ENCODE measurements at places on chromosomes 1 and 21. TPM values are rescaled to one million over a fixed set of nuclear protein-coding genes. Genes with fewer than 3 reads are reported as not detected.

CD5L gene
- not detected for total RNA-seq

PLEKHA6 gene
- total RNA-seq = 8.9 TPM

TSPAN2 gene
- 4.6 TPM for total RNA-seq

USH2A gene
- 2.0 TPM for total RNA-seq

BOLA1 gene
- total RNA-seq = 29.7 TPM

CDC42SE1 gene
- total RNA-seq = 95.3 TPM

NCMAP gene
- total RNA-seq = 9.4 TPM

NPL gene
- total RNA-seq = 4.2 TPM

EPS15 gene
- 101 TPM for total RNA-seq

OR2L5 gene
- total RNA-seq = not detected

CSRP1 gene
- total RNA-seq = 402 TPM

CRYAA gene
- not detected for total RNA-seq

DNA sequence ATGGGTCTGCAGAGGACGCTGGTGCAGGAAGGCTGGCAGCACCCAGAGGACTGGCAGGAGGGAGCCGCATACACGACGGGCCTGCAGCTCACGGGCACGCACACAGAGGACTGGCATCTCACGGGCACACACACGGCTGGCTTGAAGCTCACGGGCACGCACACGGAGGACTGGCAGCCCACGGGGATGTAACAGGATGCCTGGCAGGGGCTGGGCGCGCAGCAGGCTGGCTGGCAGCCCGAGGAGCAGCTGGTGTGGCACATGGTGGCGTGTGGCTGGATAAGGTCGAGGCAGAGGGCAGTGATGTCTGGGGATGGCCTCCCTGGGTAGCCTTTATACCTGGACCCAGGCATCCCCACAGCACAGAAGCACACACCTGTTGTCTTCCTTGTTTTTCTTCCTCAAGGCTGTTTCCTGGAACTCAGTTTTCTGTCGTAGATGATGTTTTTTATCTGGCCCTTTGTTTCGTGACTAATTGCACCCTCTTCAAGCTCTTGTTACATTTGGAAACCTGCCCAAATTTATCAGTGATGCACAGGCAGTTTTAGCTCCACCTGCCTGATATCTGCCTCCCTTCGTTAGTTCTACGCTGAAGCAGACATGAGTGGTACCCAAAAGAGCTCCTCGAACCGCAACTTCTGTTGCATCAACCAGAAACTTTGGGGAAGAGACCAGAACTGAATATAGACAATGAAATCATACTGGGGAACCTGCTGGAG, at the start of gene KRTAP12-1:
Gene KRTAP12-1 (minus strand): TSS at position 303 of the 719 bp plus-strand sequence. CDS start 40 bp downstream, at position 263.
- no peak for DNase-seq

GRCh38 chr1:243568793-243569192, 281.2 kb downstream of the AKT3 start:
- no peak for DNase-seq

DNA sequence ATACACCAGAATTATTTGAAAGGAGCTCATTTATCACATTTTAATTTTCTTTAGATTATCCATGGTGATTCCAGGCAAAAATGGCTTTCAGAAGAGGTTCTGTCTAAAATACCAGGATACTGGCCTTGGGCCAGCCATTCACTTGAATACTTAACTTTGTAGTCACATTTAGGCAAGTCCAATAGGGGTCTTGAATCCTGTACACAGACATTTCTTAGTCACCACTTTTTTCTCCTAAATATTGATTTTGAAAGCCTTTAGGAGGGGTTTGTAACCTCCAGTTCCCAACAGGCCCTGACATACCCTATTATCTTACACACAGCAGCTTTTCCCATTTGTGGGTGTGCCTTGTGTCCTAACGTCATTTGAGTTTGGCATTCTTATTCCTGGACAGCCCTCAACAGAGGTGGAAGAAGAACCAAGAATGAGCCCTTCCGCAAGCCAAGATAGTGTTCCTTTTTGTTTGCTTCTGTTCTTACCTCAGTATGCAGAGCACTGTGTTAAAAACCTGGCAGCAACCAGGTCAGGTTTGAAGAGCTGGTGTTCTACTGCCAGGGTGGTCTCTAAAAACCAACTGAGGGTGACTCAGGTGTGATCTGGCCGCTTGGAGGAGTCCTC, 19.5 kb downstream of the MAP3K7CL start:
- no peak for DNase-seq

DNA sequence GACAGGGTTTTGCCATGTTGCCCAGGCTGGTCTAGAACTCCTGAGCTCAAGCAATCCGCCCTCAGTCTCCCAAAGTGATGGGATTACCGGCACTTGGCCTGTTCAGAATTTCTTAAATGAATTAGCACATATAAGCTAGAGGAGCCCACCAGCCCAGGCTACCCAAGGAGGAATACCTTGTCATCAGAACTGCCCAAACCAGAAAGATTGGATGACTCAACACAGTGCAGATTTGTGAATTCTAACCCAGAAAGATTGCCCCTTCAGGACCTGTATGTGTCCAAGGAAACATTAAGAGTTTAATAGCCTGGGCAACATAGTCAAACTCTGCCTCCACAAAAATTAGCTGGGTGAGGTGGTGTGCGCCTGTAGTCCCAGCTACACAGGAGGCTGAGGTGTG, 14.0 kb upstream of the LIN9 start:
- DNase-seq = no peak

- DNase-seq = no peak
These were observed 16.4 kb upstream of the LRRC52 start for GRCh38 chr1:165527251-165528007.

DNA sequence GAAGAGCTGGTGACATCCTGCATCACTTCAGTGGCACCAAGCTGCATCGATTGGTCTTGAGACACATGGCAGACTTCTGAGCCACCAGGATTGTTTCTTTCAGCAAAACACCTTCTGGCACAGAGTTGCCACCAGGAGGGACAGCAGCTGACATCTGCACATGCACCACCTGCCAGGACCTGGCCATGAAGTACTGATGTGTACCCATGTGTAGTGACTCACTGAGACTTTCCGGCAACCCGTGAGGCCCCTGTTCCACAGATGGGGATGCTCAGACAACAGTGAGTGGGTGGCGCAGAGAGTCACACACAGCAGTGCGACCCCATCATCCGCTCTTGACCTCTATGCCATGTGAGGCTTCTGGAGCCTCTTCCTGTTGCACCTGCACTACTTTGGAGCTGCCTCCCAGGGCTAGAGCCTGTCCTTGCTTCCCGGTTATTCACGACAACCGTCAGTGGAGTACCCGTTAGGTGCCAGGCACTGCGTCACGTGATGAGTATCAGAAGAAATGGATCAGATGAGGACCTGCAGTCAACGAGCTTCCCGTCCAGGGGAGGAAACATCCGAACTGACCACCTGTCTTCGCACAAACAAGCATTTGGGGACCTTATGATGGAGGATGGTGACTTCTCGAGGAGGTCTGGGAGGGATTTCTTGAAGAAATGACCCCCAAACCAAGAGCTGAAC, 80.5 kb upstream of the VAMP3 start:
- DNase-seq = no peak

DNA sequence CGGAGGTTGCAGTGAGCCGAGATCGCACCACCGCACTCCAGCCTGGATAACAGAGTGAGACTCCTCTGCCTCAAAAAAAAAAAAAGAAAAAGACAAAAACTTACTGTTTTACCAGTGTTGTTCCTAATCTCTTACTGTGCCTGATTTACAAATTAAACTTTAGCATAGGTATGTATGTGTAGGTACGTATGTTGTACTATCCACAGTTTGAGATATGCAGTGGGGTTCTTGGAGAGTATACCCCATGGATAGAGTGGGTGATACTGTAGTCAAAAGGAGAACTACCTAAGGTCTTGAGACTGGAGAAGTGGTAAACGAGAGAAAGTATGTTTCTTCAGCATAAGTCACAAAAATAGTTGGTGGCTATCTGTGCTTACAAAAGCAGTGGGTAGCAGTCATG, 38.6 kb downstream of the RNF11 start:
- no peak for DNase-seq

DNA sequence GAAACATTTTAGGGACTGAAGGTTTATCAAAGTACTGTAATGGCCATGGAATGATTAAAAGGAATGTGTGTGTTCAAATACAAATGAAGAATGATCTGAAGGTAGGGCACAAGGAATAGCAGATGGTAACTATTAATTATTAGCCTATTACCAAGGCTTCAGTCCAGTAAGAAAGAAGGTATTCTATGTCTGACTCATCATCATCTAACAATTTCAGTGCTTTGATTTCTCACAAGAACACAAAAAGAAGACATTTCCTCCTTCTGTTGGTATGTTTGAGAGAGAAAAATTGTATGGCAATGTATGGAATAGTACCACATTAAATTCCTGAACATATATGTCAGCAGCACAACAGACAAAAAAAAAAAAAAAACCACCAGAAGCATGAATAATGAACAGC, 57.5 kb downstream of the TYW3 start:
- no peak for DNase-seq

DNA sequence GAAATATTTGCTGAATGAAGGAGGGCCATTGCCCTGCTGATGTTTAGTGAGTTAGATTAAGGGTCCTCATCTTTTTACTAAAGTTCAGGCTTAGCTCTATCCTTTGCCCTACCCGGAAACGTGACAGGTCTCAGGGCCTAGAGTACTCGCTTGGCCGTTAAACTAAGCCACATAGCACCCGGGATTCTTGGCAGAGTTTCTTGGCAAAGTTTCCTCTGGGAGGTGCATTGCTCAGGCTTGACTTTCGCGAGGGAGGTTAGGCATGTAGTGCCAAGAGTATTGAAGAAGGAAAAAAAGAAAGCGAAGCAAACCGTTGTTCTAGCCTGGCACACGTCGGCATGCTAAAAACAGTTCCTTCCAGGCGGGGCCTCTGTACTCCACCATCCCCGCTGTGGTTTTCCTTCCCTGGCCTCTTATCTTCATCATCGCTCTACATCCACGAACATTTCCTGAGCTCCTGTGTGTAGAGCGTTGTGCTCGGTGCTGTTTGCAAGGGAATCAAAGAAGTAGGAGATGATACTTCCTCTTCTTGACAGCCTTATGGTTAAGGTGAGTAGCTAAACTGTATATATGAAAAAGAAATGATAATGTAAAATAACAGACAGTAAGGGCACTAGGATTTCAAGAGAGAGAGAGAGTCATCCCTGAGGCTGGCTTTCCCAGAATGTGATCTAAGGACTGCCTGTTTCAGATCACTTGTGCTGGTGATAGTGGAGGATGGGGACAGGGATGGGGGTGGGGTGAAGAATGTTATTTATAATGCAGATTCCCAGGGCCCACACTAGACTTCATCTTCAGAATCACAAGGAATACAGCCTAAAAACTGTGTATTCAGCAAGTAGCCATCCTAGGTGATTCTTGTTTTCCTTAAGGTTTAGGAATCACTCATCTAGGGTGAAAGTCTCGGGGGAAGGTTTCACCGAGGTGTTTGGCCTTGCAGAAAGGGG, 18.8 kb downstream of the RNF220 start:
- peak; percentile 91 for DNase-seq

DNA sequence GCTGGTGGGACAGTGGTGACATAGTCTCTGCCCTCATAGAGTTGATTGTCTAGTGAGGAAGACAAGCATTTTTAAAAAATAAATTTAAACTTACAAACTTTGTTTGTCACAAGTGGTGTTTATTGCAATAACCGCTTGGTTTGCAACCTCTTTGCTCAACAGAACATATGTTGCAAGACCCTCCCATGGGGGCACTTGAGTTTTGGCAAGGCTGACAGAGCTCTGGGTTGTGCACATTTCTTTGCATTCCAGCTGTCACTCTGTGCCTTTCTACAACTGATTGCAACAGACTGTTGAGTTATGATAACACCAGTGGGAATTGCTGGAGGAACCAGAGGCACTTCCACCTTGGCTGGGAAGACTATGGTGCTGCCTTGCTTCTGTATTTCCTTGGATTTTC, 58.4 kb downstream of the LAMC2 start:
- peak; percentile 44 for DNase-seq

DNA sequence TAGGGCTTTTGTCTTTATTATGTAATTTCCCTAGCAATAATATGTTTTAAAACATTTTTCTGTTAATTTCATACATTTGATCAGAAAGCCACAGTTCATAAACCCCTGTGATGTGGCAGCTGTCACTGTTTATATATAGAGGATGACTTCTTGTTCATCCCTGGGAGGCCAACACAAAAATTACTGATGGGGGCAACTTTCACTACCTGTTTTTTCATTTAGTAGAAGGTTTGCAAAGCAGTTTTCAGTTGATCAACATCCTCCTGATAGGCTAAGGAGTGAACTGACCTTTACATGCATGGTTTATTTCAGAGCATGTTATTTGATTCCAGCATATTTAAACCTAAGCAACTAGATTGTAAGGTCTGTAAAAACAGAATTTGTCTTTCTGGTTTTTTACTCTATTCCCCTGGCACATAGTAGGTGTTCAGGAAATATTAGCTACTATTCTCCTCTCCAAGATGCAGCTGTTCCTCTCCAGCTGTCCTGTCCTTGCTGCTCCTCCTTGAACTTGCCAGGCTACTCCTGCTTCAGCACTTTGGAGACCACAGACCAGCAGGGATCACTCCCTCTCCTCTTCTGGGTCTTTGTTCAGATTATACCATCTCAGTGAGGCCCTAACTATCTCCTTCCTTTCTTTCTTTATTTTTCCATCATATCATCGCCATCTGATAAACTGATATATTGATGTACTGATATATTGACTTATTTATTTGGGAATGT, 54.7 kb downstream of the ROR1 start:
- DNase-seq = no peak

DNA sequence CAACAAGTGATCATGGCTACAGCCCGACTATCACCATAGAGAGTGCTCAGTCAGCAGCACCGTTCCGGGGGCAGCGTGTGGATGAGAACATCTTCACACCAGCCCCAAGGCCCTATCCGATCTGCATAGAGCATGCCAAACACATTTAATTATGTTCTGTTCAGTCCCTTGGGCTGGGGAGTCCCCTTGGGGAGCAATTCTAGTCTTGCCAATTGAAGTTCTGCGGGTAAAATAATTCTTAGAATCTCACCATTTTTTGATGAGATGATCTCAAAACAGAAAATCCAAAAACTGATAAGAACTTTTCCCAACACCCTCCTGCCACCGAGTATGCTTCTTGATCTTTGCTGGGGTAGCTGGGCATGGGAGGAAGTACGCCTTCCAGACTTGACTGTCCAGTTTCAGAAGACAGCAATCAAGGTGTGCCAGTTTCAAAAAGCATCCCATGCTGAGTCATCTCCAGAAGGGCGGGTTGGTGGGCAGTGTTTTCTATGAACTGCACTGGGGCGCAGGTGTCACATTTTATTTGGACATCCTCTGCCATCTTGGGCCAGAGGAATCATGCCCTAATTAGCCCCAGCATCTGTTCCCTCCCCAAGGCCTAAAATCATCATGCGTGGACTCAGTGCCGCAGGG, 20.8 kb upstream of the PTPRF start:
- DNase-seq = no peak

Measured in thyroid gland (tissue), 4 donors.